ENCODE measurements at places on chromosomes 4 and X.
A peak's percentile ranks its signal among the peaks of the same experiment; 100 is the strongest.

DNA sequence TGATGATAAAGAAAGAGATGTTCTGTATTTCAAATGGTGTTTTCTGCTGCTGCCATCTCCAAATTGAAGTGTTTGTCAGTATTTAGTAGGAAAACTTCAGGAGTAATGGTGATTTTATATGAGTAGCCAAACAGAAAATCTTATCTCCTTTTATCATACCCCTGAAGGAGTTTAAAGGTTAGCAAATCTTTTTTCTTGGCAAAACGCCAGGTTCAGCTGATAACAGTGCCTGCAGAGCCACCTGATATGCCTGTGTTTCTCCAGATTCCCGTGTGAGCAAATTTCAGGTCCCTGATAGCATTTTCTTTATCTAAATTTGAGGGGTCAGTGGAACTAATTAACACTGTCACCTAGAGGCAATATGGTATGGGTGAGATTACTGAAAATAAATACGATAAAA is 65.8 kb upstream of the ETNPPL start:
- DNase-seq = no peak

GRCh38 chr4:13833171-13833804 is 205.8 kb upstream of the BOD1L1 start:
- no peak for DNase-seq

GRCh38 chrX:1357993-1358392 is 21.4 kb downstream of the IL3RA start:
- no peak for DNase-seq

GRCh38 chrX:68865300-68865699 is 36.5 kb downstream of the EFNB1 start:
- DNase-seq = no peak

GRCh38 chrX:1435241-1435895 is 17.3 kb downstream of the ASMTL start:
- DNase-seq = no peak

GRCh38 chrX:38660395-38661102 is 99.2 kb downstream of the TSPAN7 start:
- no peak for DNase-seq

DNA sequence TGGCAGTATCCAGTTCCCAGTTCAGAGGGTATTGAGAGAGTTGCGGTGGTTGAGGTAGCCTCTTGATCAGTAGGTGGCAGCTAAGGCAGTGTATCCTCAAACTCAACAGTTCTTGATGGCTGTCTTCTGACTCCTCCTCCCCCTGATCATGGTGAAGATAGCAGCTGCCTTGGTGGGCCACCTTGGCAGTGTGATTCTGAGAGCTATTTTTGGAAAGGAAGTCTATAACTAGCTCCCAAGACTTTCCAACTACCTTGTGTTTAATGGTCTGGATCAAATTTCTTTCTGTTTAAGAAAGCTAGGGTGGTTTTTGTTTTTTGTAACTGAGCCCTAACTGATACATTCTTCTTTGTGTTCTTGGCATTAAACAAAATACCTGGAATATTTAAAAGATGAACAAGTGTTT is 10.5 kb upstream of the TBC1D19 start:
- DNase-seq = no peak

- DNase-seq = no peak
These were observed 802 bp downstream of the RFC1 start for GRCh38 chr4:39365360-39365759.

DNA sequence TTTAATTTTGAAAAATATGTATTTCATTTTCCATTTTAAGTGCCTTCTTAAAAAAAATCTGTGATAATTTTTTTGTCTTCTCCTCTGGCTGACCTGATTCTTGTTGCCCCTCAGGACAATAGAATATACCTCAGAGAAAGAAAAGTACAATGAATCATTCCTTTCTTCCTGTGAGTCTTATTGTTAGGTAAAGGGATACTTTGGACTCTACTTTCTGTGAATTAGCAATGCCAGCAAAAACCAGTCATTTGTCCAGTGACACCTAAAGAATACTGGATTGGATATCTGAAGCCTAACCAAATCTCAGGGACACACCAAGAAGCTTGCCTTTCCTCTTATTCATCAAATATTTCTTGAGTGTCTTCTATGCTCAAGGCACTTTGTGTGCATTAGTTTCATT is 102.1 kb downstream of the AREG start:
- DNase-seq = no peak

DNA sequence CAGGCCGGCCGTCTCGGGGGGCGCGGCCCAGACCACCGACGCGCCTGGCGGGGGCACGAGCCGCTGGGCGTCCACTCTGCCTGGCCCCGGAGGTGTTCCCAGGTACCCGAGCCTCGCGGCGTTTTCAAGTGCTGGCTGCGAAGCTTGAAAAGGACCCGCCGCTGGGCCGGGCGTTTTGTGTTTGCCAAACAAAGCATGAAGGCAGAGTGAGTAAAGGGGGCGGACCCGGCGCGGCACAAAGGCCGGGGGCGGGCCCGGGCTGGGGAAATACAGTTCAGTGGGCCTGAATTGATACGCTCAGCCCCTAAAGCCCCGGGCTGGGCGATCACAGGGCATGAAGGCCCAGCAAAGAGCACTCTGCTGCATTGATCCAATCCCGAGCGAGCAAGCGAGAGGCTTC is 65.4 kb downstream of the SOX3 start:
- no peak for DNase-seq

- DNase-seq = no peak
These were observed 12.6 kb downstream of the NOCT start for GRCh38 chr4:139028191-139028661.

DNA sequence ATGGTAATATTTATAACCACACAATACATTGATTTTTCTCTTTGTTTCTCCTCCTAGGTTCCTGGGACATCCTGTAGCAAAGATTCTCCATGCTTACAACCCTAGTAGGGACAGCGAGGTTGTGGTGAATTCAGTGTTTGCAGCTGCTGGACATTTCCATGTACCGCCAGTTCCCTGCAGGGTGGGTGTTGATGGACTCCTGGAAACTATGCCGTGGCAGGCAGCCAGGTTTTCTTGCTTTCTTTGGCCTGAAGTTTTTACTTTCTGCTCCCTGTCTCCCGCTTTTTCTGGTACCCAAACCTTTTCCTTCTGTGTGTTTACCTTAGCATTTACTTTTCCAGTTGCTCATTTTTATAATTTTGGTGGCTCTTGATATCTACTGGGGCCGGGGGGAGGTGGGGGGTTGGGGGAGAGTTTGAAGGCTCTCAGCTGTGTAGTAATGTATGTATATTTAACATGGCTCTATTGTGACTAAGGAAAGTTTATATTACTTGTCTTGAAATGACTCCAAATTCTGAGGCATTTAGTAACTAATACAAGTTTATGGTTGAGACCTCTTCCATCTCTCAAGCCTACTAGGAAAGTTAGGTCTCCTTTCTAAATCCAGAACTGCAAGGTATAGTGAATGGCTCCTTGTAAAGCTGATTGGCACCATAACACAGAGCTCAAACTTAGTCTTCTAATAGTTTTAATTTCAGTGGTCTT is 89.7 kb downstream of the TMEM131L start:
- peak; percentile 72 for DNase-seq

GRCh38 chrX:3514996-3515395 is 168.5 kb upstream of the MXRA5 start:
- peak; percentile 28 for DNase-seq

- DNase-seq = no peak
These were observed 161.0 kb upstream of the DKK2 start for GRCh38 chr4:107197121-107197520.

DNA sequence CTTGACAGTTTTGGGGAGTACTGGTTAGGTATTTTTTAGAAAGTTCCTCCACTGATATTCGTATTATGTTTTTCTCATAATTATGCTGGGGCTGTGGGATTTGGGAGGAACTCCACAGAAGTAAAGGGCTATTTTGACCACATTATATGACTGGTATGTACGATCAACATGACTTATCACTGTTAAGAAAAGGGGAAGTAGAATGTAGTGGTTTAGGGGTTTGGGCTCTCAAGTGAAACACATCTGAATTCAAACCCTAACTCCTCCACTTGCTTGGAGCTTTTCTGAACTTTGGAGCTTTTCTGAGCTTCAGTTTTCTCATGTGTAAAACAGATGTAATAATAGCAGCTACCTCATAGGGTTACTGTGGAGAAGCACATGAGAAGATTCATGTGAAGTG is 96.4 kb upstream of the C1GALT1C1 start:
- no peak for DNase-seq

DNA sequence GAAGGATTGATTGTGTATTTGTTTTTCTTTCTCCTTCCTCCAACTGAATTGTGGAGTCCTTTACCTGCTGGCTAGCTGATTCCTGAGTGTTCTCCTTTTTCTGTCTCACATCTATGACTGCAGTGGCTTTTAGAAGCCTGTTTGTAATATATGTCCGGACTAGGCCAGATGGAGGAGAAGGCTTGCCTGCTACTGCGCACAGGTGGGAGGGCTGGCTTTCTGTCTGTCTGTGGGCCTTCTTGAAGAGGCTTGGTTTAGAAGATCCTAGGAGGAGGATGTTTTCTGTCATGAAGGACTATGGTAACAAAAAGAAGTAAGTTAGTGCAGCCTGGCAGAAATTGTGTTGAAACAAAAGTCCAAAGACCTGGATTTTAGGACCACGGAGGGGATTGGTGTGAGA is 8.5 kb downstream of the PPP1R3F start:
- no peak for DNase-seq

DNA sequence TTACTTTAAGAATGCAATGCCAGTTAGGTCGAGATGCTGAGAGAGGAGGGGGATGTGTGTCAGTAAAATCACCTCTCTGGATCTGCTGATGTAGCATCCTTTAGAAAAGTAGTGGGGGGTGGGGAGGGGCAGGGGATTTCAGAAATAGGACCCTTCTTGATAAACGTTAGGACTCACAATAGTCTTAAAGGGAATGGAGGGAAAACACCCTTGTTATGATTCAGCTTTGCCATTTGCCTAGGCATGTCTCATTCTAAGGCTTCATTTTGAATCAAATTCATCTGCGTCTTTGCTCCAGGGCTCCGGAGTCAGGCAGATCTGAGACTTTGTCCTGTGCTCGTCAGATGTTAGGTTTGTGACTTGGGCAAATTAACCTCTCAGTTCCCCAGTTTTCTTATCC is 879 bp downstream of the SH2D1A start:
- DNase-seq = no peak

- DNase-seq = peak; percentile 50
These were observed 54.2 kb downstream of the TMA16 start for GRCh38 chr4:163548481-163549243.

GRCh38 chrX:110512341-110512740 is 153.7 kb downstream of the RTL9 start:
- DNase-seq = no peak

- no peak for DNase-seq
These were observed 634 bp upstream of the PLXNB3 start for GRCh38 chrX:153763298-153763932.

DNA sequence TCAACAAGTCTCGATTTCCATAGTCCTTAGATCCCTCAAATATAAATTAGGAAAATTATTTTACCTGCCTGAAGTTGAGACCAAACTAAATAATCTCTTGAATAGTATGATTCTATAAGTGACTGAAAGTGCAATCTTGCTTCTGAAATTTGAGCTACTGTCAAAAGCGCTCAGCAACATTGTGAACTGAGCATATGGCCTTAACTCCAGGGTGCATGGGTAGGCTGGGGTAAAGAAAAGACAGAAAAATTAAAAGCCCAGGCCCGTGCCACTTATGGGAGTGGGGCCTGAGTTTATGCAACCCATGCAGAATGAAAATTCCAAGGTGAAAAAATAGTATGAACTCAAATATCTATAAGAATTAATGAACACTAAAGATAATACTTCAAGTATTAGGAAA is 9.8 kb downstream of the PGRMC2 start:
- DNase-seq = no peak

GRCh38 chr4:82380344-82380743 is 6.6 kb upstream of the HNRNPD start:
- DNase-seq = no peak

- no peak for DNase-seq
These were observed 80.6 kb upstream of the CD99 start for GRCh38 chrX:2610246-2611170.

DNA sequence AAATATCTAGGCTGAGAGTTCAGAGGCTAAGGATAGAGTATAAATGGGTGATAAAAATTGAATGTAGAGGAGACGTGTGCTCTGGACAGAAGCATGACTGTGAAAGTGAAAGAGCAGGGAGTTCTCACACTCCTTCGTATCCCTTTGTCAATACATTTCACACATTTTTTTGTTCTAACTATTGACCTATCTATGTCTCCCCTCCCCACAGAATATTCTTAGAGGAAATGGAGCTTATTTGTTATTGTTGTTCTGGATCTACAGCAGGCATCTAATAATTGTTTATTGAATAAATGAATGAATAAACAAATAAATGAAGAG is 57.6 kb downstream of the ENPEP start:
- no peak for DNase-seq

GRCh38 chr4:68375667-68376559 is 26.0 kb upstream of the YTHDC1 start:
- peak; percentile 47 for DNase-seq

DNA sequence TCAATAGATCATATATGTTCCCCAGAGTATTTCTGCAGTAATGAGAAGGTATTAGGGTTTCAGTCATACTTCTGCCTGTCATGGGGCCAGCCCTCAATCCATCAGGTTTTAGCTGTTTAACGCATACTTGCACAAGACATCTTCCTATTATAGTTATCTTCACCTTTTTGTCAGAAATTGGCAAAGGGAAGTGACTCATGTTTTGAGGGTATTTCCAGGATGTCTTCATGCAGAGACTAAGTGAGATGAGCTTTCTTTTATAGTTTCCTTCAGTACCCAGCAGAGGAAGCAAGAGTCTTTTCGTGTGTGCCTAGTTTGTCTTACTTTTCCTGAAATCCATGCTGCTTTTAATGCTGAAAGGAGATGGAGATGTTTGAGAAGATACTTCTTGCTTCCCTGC is 9.5 kb downstream of the CSTF2 start:
- peak; percentile 1 for DNase-seq

- no peak for DNase-seq
These were observed 942 bp upstream of the APLN start for GRCh38 chrX:129655547-129656249.

DNA sequence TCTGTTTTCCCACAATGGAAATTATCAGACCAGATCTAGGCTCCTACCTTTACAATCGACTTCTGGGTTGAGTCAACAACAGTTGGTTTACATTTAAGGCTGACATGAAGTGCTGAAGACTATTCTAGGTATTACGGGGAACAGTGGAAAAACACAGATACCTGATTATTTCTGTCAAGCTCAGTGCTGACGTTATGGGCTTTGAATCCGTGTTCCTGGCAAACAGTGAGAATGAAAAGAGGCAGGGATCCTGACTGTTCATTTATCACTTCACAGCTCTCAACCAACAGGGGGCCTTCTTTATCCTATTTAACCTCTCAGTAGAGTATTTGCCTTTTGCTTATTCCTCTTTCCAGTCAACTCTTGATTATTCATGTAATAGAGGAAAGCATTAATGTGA is 43.1 kb downstream of the TMEM164 start:
- DNase-seq = no peak

DNA sequence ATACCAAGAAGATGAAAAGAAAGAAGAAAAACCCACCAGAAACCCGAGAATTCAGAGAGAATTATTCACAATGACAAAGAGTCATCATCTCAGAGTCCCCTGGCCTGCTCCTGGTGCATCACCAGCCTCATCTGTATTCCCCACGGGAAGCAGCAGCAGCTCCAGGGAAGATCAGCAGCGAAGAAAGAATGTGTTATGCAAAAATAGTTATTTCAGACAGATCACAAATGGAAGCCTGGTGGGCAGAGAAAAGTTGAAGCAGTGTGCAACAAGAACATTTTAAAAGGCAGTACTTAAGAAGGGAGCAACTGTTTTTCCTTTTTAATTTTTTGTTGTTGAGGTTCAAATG is 189.2 kb downstream of the PPP3CA start:
- DNase-seq = no peak

- DNase-seq = no peak
These were observed 58.6 kb upstream of the ALB start for GRCh38 chr4:73345399-73345975.

Measured in fibroblast of the conjunctiva (primary cell).